Germinal center (tissue), 1 donor: ENCODE measurements at places on chromosomes 11 and 22.

GRCh38 chr22:26642465-26643417 lies 14.6 kb upstream of the MIAT start:
- DNase-seq: peak; percentile 57

GRCh38 chr11:128629516-128630106 lies 42.3 kb upstream of the ETS1 start:
- DNase-seq: no peak

GRCh38 chr11:129864811-129865210 lies 30.6 kb downstream of the NFRKB start:
- no peak for DNase-seq

GRCh38 chr22:36486619-36487384 lies 5.4 kb upstream of the TXN2 start:
- DNase-seq: no peak

DNA sequence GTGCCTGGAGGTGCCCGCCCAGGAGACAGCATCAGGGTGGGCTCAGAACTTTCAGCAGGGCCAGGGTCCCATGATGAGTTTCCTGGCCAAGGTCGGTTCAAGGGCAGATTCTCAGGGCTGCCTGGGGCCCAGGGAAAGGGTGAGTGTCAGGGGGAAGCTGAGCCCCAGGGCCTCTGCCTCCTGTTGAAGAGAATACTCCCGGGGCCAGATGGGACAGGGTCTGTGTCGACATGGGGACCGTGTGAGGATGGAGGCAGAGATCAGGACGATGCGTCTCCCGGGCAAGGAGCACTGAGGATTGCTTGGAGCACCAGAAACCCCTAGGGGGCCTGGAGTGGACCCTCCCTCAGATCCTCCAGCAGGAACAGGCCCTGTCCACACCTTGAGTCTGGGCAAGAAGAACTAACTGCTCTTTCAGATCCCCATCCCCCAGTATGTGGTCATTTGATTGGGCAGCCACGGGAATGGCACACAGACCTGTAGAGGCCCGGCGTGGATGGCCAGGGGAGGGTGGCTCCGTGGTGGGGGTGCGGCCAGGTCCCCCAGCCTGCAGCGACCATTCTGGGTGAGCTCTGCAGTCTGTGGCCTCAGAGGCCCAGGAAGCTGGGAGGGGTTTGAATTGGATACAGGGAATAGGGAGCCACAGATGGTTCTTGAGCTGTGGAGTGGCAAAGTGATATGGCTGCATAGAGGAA lies 1078.7 kb downstream of the BRD1 start:
- no peak for DNase-seq

DNA sequence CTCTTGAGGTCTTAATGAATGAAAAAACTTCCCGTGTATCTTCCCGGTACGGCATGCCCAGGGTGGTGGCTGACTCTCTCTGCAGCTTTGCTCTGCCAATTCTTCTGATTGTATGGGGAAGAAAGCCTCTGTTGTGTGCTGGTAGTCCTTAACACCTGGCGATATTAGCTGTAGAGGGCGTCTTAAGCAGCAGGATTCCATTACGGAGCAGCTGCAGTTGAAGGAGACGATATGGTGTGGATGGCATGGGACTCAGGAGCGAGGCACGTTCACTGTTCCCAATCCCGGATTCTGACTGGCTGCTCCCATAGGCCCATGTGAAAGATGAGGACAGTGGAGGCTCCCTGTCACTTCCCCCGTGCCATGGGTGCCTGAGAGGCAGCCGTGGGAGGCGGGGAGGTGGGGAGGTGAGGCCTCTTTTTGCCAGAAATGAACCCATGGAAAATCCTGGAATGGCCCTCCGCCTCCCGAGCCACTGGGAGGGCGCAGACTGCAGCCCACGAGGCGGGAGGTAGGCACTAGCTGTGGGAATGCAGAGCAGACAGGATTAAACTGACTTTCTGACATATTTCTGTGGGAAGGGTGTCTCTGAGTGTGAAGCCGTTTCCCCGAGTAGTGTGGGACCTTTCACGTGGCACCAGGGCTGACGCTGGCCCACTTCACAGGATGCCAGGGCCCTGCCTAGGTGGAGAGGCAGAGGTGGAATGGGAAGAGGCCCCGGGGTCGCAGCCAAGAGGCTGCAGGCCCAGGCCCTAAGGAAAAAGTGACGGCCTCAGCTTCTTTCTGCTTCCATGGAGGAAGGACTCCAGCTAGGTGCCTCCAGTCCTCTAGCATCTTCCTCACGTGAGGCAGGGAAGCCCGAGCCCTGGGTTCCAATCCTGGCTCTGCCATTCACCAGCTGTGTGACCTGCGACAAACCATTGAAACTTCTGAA lies 121.4 kb upstream of the CD82 start:
- no peak for DNase-seq

GRCh38 chr22:45381348-45381747 lies 32.1 kb downstream of the SMC1B start:
- DNase-seq: no peak

GRCh38 chr11:90532125-90532524 lies 309.3 kb upstream of the CHORDC1 start:
- DNase-seq: no peak

DNA sequence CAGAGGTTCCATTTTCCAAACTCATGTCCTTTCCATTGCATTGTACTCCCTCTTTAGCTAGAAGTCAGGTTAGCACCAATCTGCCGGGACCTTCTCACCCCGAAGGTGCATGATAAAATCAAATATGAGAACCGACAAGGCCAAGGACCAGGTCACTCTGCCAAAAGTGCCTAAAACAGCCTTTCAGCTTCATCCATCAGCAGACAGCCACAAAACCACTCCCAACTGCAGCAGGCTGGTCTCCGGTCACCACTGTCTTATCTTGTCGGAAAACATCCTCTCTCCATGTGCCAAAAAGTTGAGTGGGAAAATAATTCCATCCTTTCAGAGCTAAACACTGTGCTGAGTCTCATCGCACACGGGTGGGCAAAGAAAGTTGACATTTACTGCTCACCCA lies 1.4 kb downstream of the PI4KA start:
- DNase-seq: no peak

DNA sequence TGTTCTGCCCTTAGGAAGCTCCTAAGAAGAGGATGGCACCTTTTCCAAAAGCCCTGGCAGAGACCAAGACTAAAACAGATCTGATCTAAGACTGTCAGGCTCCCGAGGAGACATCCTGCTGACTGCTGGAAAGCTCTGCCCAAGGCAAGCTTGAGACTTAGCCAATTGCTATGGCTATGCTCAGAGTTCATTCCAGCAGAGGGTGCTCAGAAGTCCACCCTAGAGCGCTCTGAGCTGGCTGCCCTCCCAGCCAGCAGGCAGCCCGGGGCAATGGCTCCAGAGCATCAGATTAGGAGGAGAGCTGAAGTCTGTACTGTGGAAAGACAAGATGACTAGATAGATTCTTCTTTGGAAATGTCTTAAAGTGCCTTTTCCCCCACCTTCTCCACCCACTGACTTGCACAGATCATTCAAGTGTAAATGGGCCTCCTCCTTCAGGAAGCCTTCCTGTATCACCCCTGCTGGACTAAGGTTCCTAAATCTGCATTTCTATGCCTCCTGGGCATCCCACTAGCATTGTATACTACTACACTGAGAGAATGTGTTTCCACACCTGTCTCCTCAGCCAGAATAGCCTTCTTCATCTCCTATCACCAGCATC lies 23.4 kb downstream of the LRRC55 start:
- no peak for DNase-seq

- no peak for DNase-seq
These were observed 100.7 kb downstream of the DBX1 start for GRCh38 chr11:20059587-20060021.

DNA sequence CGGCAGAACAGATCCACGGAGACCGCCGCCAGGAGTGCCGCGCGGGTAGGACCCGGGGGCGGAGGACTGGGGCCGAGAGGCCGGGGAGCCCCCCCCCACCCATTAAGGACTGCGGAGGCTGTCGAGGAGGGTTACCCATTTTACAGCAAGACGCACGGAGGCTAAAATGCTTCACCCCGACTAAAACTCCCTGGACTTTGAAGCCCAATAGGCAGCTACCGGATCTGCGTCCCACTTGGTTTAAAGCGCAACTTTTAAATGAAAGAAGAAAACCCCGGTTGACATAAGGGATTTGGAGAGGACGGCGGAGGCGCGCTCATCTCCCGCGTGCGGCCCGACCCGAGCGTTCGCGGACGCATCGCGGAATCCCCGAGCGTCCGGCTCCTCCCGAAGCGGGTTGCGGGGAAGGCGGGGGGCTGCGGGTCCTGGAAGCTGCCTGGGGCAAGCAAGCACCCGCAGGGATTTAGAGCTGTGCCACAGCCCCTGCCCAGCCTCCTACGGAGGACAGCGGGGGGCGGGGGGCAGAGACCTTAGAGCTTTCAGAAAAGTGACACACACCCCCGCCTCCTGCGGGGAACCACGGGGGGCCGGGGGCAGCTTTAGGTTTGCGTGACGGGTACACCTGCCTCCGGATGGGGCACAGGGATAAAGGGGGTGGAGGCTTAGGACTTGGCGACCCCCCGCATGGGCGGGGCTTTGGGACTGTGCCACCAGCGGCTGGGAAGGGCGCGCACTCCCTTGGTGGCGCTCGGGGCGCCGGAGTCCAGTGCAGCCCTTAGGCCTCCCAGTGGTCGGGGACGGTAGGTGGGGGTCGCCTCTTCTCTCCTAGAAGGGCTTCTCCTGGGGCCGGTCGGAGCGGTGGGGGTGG lies 760 bp upstream of the CELSR1 start:
- no peak for DNase-seq

DNA sequence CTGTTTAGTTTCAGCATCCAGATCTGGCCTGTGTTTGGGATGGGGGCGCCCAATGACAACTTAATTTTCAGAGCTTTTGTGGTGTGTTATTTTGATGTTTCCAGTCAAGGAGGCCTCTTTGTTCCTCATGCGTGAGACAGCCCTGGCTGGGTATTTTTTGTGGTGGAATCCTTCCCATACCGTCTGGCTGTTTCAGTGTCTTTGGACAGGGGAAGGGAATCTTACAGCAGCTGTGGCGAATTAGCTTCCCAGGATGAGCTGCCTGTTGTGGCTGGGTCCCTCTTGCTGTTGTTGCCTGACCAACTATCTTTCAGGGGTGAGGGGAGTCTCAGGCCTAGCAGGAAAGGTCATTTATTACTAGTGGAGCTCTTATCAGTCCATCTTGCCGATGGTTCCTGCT lies 138.8 kb downstream of the ARHGAP20 start:
- DNase-seq: no peak
